T-helper 2 cell treated with Interferon-gamma antibody and Interleukin-4, amounts not matched to agents 100 ng/mL and 5 ng/mL, for 36 hours (primary cell): ENCODE measurements at places on chromosomes 1 and 21. TPM values are rescaled to one million over a fixed set of nuclear protein-coding genes. Genes with fewer than 3 reads are reported as not detected.

PADI4 gene
- 0.25 TPM in 1 of 2 replicates, not detected in the other for total RNA-seq

RRP1 gene
- 34.9 and 35.8 TPM in 2 replicates for total RNA-seq

VASH2 gene
- total RNA-seq = 0.32 and 0.61 TPM in 2 replicates

CSF3R gene
- total RNA-seq = 0.93 and 1.2 TPM in 2 replicates

SPRR4 gene
- not detected in 2 replicates for total RNA-seq

ZNF593OS gene
- total RNA-seq = not detected in 2 replicates

ADAM30 gene
- not detected in 2 replicates for total RNA-seq

G0S2 gene
- 0.89 and 1.6 TPM in 2 replicates for total RNA-seq

PGD gene
- 89.3 and 92.7 TPM in 2 replicates for total RNA-seq

OR2T2 gene
- total RNA-seq = not detected in 2 replicates

SH3GLB1 gene
- 65.3 and 66.3 TPM in 2 replicates for total RNA-seq

PLEKHA6 gene
- 0.09 and 0.23 TPM in 2 replicates for total RNA-seq

GCSAML gene
- 0.05 and 0.16 TPM in 2 replicates for total RNA-seq

CD1B gene
- not detected in 2 replicates for total RNA-seq

MR1 gene
- total RNA-seq = 28.7 and 29.8 TPM in 2 replicates

PDIK1L gene
- total RNA-seq = 19.9 and 23.4 TPM in 2 replicates

GNG12 gene
- 0.05 TPM in 1 of 2 replicates, not detected in the other for total RNA-seq

SLFNL1 gene
- total RNA-seq = 0.20 and 0.27 TPM in 2 replicates

ZNF670 gene
- 2.0 and 2.2 TPM in 2 replicates for total RNA-seq

SLC25A34 gene
- 2.1 and 2.5 TPM in 2 replicates for total RNA-seq

TCP10L gene
- 0.70 and 1.2 TPM in 2 replicates for total RNA-seq

MAP3K21 gene
- total RNA-seq = 0.59 and 0.80 TPM in 2 replicates
